NCI-H226 (cell line): ENCODE measurements at places on chromosomes 4 and X.

- DNase-seq: no peak
Observed at GRCh38 chr4:147029296-147029695, 83.6 kb upstream of the TTC29 start.

- DNase-seq: no peak
Observed at GRCh38 chrX:146055733-146056132, 238.1 kb downstream of the SLITRK2 start.

DNA sequence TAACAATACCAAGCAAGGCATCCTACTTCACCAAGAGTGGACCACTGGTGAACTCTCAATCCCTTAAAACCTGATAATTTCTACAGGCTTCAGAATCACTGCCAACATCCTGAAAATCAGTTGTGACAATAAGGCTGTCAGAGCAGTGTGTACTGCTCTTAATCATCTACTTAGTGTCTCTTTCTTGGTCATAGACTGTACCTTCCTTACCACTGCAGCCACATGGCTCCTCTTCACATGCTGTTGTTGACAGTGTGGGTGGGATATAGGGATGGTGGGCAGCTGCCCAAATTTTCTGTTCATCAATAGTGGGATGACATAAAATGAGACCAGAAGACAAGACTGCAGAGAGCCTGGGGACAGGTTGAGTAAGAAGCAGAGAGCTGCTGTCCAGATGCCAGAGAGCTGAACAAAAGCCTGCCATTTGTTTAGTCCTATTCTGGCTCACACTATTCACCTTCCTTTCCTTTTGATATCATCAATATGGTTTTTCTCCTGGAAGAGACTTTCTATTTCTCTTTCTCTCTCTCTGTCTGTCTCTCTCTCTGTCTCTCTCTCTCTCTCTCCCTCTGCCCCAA lies 178.9 kb downstream of the MGST2 start:
- DNase-seq: no peak

DNA sequence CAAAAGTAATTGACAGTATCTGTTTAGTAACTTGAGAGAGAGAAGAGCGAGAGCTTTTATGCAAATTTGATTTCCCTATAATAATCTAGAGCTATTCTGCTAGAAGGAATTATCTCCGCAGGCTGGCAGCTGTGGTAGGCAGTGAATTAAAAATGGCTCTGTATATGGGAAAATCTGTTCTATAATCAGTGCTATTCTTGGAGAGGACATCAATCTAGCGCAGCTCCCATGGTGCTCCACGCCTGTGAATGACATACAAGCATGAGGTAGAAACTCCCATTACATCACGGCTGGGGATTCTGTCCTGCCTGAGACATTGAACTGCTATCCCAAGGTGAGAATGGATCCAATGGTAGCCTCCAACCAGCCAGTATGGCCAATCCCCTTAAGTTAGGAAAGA lies 179.0 kb downstream of the DHX15 start:
- no peak for DNase-seq
